ENCODE measurements at places on chromosomes 11 and 22.

GRCh38 chr22:36252754-36253522 is at the start of gene APOL1:
Gene APOL1, plus strand, starts transcription at chr22:36253133. Its CDS starts 1,823 bp downstream, at chr22:36254956.
- DNase-seq, result no peak

GRCh38 chr11:20342347-20343141 is 21.0 kb upstream of the HTATIP2 start:
- DNase-seq, result no peak

DNA sequence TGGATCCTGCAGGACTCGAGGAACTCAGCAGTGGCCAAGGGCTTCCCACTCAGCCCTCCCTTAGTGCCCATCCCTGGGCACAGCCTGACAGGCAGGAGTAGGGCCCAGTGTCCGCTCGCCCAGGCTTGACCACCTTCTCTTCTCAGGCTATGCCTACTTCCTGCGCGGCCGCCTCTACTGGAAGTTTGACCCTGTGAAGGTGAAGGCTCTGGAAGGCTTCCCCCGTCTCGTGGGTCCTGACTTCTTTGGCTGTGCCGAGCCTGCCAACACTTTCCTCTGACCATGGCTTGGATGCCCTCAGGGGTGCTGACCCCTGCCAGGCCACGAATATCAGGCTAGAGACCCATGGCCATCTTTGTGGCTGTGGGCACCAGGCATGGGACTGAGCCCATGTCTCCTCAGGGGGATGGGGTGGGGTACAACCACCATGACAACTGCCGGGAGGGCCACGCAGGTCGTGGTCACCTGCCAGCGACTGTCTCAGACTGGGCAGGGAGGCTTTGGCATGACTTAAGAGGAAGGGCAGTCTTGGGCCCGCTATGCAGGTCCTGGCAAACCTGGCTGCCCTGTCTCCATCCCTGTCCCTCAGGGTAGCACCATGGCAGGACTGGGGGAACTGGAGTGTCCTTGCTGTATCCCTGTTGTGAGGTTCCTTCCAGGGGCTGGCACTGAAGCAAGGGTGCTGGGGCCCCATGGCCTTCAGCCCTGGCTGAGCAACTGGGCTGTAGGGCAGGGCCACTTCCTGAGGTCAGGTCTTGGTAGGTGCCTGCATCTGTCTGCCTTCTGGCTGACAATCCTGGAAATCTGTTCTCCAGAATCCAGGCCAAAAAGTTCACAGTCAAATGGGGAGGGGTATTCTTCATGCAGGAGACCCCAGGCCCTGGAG is 3.3 kb upstream of the SMARCB1 start:
- DNase-seq, result no peak

- no peak for DNase-seq
Observed at GRCh38 chr11:35304386-35304775, 115.0 kb downstream of the SLC1A2 start.

DNA sequence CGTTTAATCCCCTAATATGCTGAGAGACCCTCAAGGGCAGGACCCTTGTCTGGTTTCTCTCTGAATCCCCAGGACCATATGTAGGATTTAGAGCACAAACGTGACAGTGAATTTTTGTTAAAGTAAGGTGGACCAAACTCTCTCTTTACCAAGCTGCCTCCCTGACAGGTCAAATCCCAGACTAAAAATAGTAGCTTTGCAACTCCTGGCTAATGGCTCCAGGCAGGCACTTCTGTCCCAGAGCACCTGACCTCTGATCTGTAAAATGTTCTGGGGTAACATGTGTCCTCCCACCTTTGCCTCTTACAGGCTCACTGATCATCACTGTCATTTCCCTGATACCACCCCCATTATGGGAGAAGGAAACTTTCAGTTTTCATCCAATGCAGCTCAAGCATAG is 152.3 kb downstream of the SPON1 start:
- no peak for DNase-seq

DNA sequence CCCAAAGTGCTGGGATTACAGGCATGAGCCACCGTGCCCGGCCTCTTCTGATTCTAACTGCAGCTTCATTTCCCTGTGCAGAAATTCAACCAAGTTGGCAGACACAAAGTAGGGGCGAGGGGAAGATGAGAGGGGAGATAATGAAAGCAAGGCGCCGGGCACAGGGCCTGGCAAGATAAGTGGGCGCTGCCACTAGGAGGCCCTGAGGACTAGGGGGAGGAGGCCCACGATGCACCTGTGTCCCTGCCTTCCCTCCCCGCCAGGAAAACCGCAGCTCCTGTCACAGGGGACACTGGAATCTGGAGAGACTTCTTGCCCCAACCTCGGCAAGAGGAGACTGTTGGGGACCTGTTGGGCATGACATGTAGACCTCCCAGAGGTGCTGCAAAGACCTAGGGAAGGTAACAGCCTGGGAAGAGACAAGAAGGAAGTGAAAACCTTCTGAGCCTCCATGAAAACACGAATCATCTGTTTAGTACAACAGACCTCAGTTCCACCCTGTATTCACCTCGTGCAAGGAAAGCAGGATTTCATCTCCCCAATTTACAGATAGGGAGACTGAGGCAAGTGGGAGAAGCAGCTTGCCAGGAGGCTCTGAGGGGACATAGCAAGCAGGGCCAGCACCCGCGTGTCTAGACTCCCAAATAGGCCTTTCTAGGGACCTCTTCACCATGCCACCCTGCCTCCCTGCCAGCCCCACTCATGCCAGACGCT is 3.1 kb upstream of the LGALS1 start:
- DNase-seq, result no peak

Data from Kasumi-1 (cell line).